ENCODE measurements at places on chromosomes 7 and 10.

- DNase-seq = no peak
Measured at GRCh38 chr7:1926908-1927306, 256.8 kb downstream of the ELFN1 start.

DNA sequence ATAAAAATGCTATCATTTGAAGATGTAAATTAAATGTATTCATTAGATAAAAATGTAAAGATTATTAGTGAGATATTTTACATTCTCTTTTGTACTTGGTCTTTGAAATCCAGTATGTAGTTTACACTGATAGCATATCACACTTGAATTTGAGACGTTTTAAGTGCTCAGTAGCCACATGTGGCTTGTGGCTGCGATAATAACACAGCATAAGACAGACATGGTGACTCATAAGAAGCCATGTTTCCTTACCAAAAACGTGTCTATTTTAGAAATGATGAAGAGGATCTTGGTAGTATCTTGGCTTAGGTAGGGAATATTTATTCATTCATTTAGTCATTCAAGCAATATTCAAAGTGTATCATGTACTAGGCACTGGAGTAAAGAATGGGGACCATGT, 149.3 kb downstream of the POU6F2 start:
- DNase-seq = no peak

DNA sequence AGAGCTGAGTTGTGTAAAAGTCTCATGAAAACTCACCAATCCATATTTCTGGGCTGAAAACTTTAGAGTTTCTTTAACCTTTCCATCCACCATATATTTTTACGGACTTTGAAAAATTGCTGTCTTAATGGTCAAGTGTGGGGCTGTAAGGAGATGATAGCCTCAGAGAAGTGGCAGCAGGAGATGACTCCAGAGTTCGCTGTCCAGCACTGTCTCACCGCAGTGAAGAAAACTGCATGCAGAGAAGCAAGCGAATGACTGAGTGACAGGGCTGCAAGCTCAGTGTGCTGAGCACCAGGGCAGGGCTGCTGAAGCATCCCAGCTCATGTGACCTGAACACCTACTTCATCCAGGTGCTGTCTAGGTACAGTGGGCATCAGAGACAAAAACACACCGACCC, 564.5 kb downstream of the ACTR3B start:
- no peak for DNase-seq

DNA sequence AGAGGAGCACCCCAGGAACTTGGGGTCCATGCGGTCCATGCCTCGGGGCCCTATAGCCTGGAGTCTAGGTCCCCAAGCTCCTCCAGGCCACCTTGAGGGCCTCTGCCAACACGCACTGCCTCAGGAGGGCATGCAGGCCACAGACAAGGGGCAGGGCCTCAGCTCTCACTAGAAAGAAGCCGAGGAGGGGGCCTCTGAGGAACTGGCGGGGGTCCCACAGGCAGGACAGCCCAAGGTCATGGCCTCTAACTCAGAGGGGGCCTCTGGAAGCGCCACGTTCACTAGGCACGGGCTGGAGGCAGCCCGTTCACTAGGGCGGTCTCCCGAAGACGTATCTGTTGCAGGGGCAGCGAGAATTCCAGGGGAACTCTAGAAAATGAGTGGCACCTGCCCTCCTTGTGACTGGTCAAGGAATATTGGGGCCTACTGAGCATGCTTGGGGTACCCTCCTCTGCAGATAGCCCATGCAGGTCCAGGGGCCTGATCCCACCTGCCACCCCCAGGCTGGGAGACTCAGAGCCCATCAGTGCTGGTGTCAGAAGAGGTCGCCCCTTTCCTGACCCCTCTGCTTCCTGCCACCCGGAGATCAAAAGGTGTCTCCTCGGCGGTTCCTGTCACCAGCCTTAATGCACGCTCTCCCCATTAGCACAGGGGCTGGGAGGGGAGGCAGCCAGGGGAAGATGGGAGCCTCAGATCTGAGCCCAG, 86.7 kb upstream of the RET start:
- peak; percentile 9 for DNase-seq

- no peak for DNase-seq
Measured at GRCh38 chr10:111522141-111522540, 445.3 kb downstream of the ADRA2A start.

- DNase-seq = no peak
Measured at GRCh38 chr7:36814311-36814710, 90.0 kb upstream of the AOAH start.

DNA sequence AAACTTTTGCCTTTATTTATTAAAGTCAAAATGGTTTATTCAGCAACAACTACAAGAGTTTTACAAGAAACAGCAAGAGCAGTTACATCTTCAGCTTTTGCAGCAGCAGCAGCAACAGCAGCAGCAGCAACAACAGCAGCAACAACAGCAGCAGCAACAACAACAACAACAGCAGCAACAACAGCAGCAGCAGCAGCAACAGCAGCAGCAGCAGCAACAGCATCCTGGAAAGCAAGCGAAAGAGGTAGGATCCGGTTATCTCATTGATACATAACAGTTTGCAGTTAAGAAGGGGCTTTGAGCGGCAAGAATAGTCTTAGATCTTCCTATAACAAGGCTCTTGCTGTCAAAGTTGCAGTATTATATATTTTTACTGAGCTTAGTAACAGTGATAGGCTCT, 215.1 kb downstream of the FOXP2 start:
- no peak for DNase-seq

GRCh38 chr7:138726288-138726687, 25.1 kb upstream of the SVOPL start:
- DNase-seq = no peak

- no peak for DNase-seq
Measured at GRCh38 chr7:71843676-71844075, 568.5 kb downstream of the CALN1 start.

GRCh38 chr10:129179245-129179971, 287.6 kb upstream of the MGMT start:
- DNase-seq = no peak

- no peak for DNase-seq
Measured at GRCh38 chr7:30888747-30889146, 22.9 kb upstream of the AQP1 start.

GRCh38 chr10:12780634-12781601, 220.6 kb downstream of the CCDC3 start:
- no peak for DNase-seq

DNA sequence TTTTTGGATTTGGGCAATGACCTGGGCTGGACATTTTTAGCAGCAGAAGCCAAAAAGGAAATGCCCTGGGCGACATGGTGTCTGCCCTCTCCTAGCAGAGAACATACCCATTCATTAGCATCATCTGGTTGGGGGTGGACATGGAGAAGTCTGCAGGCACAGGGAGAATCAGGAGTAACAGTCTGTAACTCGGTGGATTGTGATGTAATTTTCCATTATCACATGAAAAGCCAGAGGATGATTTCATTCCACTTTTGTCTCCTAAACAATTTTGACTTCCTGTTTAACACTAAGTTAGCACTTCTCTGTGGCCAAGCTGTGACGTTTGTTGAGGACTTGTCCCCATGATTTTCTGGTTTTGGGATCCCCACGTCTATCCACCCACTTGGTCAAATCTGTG, 153.8 kb upstream of the HABP2 start:
- DNase-seq = no peak

DNA sequence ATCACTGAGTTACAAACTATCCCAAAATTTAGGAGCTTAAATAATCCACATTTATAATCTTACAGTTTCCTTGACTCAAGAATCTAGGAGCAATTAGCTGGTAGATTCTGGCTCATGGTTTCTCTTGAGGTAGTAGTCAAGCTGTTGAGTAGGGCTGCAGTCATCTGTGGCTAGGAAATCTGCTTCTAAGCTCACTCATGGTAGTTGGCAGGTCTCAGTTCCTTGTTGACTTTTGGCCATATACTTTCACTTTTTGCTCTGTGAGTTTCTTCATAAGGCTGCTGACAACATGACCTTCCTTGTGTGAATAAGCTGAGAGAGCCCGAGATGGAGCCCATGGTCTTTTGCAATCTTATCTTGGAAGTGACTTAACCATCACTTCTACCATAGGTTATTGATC, 10.8 kb upstream of the ETV1 start:
- no peak for DNase-seq

- peak; percentile 79 for DNase-seq
Measured at GRCh38 chr7:140403878-140404564, at the start of gene RAB19. Gene RAB19 (plus strand): TSS chr7:140404058. CDS start chr7:140407647, 3,589 bp downstream.

GRCh38 chr7:158733775-158734494, 29.3 kb upstream of the NCAPG2 start:
- DNase-seq = no peak

GRCh38 chr7:44097064-44097932, 6.8 kb upstream of the AEBP1 start:
- no peak for DNase-seq

- DNase-seq = no peak
Measured at GRCh38 chr7:10245406-10245805, 728.3 kb upstream of the PHF14 start.

- DNase-seq = no peak
Measured at GRCh38 chr10:63197344-63198092, 64.4 kb downstream of the NRBF2 start.

- DNase-seq = no peak
Measured at GRCh38 chr10:117677890-117678500, 135.4 kb downstream of the EMX2 start.

GRCh38 chr7:25109276-25109675, 15.8 kb downstream of the CYCS start:
- no peak for DNase-seq

GRCh38 chr7:76409537-76409936, at the start of gene SSC4D:
Gene SSC4D (minus strand): TSS chr7:76409697. CDS start chr7:76404439, 5,258 bp downstream.
- DNase-seq = no peak

- DNase-seq = no peak
Measured at GRCh38 chr7:131604841-131605279, 48.4 kb upstream of the PODXL start.

GRCh38 chr10:129552119-129552518, 85.1 kb downstream of the MGMT start:
- DNase-seq = no peak

GRCh38 chr7:86867163-86867762, 192.2 kb downstream of the ELAPOR2 start:
- DNase-seq = no peak

GRCh38 chr10:126551202-126551601, 119.3 kb downstream of the C10orf90 start:
- DNase-seq = no peak

DNA sequence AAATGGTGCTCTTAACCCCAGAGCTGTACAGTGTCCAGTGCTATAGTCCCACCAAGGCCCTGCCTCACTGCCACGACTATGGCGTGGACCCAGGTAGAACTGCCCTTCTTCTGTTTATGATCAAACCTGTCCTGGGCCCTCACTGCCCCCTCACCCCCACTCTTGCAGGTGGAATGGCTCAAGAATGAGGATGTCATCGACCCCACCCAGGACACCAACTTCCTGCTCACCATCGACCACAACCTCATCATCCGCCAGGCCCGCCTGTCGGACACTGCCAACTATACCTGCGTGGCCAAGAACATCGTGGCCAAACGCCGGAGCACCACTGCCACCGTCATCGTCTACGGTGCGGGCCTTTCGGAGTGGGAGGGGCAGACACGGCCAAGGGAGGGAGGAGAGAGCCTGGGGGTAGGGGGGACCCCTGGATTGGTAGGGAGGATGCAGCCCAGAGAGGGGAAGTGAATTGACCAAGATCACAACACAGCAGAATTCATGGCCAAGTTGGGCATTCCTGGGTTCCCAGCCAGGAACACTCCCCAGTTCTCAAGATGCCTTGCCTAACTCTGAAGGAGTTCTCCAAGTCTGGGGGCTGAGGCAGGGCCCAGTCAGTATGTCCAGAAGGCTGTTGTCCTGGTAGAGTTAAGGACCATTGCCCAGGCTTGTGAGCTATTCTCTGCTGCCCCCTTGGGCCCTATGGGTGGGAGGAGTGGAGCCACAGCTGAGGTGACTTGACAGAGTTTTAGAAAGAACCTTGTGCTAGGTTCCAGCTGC, 32.4 kb upstream of the SLC29A3 start:
- DNase-seq = no peak

GRCh38 chr10:20890491-20891337, 6.4 kb downstream of the NEBL start:
- DNase-seq = no peak

- DNase-seq = no peak
Measured at GRCh38 chr7:87341441-87341840, 4.0 kb upstream of the CROT start.

DNA sequence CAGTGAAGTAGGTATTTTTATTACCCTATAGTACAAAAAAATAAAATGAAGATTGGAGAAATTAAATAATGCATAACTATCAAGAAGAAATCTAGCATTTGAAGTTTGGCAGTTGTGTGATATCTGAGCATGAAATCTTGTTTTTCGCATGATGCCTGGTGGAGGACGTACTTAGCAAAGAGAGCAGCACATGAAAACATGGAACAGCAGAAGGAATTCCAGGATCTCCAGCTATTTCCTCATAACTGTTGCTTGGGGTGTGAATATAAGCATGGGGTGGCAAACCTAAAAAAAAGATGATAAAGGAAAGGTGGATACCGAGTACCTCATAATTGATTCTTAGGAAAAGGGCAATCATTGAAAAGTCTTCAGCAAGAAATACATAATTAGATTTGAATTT, 174.3 kb upstream of the FAM3C start:
- DNase-seq = no peak

DNA sequence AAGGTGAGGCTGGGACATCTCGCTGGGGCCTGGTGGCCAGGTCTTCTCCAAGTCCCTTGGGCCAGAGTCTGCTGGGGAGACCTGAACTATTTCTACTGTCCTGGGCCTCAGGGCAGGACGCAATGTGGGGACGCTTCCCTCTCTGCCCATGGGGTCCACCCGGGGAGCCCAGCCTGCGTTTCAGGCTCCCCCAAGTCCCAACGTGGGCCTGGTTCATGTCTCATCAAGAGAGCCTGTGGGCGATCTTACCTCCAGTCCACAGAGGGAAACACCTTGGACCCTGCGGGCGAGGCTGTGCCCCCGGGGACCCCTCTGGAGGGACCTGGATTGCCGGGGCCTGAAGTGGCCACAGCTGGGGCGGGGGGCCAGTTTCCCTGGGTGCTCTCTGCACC, 91.7 kb downstream of the DNAJB6 start:
- no peak for DNase-seq

DNA sequence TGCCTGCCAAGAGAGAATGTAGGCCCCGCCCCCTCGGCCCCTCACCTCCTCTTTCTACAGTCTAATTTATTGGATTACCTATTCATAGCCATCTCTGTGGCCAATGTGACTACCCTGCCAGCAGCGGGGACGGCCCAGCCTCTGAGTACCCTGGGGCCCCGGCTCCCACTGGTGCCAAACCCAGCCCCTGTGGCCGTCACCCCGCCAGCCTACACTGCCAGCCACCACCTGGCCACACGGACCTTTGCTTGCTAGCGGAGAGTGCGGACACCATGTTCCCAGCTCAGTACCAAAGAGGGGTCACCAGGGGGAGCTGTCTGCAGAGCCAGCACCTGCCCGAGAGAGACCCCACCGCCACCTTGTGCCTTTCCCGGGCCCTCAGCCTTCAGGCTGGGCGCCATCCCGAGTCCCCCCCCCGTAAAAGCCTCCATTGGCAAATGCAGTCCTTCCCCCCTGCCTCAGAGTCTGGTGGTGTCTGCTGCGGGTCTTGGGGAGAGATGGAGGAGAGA, 511.1 kb downstream of the ZNF37A start:
- no peak for DNase-seq

Measured in colonic mucosa (tissue), 4 donors.